ENCODE measurements at places on chromosomes 1 and 21.

- no peak for DNase-seq
Measured at GRCh38 chr1:167751676-167752075, 29.9 kb downstream of the MPZL1 start.

- no peak for DNase-seq
Measured at GRCh38 chr21:36763305-36763704, 64.4 kb downstream of the SIM2 start.

DNA sequence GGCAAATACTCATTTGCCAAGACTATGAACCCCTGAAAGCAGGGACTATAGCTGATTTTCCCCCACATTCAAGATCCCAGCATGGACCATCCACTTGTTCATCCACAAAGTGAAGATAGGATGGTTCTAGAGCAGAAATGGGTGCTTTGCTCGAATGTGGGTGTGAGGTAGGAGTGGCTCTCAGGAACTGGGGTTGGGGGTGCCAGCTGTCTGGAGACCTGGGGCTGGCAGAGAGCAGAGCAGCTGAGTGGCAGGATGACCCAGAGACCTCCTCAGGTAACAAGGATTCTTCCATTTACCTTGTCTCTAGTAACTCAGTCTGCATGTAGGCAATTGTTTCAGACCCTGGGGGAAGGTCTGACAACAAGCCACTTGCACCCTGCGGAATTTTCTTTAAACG, 6.0 kb downstream of the S100A9 start:
- no peak for DNase-seq

- no peak for DNase-seq
Measured at GRCh38 chr1:2777424-2778219, 23.9 kb downstream of the TTC34 start.

DNA sequence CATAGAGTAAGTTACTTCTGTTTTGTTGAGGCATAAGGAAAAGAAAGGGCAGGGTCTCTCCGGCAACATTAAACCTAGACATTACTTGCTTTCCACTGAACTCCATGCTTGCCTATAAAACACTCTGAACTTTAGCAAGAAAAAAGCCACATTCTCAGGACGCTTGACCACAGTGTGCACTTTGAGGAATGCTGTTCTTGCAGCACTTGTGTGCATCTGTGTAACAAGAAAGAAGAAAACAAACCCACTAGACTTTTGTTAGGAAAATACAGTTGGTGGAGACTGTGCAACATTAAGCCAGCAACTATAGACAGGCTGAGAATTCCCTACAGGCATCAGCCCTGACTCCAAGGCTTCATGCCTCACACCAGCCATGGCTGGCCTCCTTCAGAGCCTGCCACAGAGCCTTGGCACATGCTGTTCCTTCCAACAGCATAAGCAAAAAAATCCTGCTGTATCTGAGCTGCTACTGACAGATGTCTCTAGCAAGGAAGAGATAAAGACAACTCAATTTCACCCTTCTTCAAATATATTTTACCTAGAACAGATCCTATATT, 5.8 kb downstream of the PDZK1 start:
- no peak for DNase-seq

GRCh38 chr1:225354906-225355305, 72.9 kb downstream of the LBR start:
- no peak for DNase-seq

All from RCC 7860 (cell line).